ENCODE measurements at places on chromosomes 11 and 22.

GRCh38 chr11:27425814-27426213 lies 46.8 kb downstream of the LGR4 start:
- DNase-seq, result no peak

- DNase-seq, result no peak
Observed at GRCh38 chr11:111336582-111337256, 38.4 kb downstream of the POU2AF3 start.

GRCh38 chr11:31780078-31780477 lies 31.0 kb downstream of the PAX6 start:
- no peak for DNase-seq

GRCh38 chr22:35981900-35982299 lies 46.7 kb downstream of the RBFOX2 start:
- no peak for DNase-seq

DNA sequence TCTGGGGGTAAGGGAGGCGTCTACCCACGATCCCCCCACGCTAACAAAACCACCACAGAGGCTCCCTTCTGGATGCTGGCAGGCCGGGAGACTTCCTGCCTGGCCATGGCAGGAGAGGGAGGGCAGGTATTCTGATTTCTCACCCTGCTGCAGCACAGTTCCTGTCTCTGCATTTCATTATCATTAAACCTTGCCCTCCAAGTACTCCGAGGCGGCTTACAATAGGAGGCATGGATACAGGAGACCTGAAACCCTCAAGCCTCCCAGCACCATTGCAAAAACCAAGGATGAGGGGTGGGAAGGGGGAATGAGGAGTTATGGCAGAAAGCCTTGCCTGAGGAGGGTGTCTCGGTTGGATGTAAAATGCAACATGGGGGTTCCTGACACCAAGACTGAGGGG lies 44.1 kb upstream of the MN1 start:
- DNase-seq, result no peak

- peak; percentile 34 for DNase-seq
Observed at GRCh38 chr11:124865902-124866851, 945 bp downstream of the ROBO3 start.

GRCh38 chr22:38401336-38402084 lies 53.5 kb downstream of the KCNJ4 start:
- DNase-seq, result no peak

DNA sequence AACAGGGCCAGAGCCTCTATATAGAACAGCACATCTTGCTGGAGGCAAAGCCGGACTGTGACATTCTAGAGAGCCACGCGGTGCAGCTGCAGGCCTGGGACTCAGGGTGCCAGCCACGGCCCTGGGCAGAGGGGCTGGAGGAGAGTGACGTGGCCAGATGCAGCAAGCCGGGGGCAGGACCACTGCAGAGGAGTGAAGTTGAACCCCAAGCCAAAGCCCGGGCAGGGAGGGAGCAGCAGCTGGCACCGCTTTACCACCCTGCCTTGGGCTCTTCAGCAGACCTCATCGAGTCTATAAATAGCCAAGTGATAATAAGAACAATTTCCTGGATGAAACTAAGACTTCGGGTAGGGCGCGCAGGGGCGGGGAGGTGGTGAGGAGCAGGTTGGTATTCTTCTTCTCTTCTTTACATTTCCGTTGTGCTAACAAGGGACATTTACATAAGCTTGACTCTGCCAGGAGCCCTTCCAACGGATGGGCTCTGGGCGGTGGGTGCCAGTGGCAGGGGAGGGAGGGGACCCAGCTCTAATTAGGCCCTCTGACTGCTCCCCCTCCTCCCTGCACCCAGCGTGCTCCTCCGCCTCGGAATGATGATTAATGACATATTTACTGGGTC lies 110.2 kb downstream of the ST3GAL4 start:
- DNase-seq, result no peak

DNA sequence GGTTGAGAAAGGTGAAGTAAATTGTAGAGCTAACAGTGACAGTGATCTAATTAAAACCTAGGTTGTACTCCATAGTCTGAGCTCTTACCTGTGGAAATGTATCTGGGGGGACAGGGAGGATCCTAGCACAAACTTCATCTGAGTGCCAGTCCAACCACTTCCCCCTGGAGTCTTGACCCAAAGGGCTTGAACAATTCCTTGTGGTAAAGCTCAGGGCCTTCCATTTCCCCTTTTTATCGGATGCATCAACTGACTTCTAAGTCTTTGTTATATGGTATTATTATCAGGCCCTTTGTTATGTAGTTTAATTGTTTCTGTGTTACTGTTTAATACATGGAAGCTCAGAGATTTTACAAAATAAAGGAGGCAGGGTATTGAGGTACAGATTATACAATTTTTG lies 140.2 kb upstream of the SESN3 start:
- no peak for DNase-seq

GRCh38 chr11:87156970-87157369 lies 119.2 kb downstream of the TMEM135 start:
- DNase-seq, result no peak

DNA sequence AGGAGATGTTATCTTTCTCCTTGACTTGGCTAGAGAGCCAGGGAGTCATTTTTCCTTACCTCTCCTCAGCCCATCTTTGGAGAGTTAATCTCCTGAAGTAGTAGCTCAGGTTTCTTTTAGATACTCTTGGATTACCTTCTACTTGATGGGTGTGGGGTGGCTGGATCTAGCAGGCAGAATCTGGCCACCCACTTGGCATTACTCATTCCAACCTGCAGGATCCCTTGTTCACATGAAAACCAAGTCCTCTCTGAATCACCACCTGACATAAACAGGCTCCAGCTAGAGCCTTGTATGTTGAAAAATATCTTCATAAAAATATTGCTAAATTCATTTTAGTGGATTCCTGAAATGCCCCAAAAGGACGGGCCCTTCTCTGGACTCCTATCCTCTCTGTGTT lies 250.6 kb upstream of the PLET1 start:
- no peak for DNase-seq

DNA sequence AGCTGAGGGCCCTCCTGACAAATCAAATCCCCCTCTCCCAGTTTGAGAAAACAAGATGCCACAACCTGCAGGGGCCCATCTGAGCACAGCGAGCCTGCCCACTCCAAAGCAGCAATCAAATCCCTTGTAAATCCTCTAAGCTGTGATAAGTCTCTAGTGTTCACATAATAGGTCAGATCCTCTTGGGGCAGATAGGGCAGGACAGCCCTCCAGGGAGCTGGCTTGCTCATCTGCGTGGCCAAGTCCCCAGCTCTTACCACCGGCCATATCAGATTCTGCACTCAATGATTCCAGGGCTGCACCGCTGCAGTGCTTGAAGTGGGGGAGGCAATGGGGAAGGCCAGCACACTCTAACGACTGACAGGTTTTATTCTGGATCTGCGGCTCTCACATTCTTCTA lies 29.6 kb upstream of the FLI1 start:
- no peak for DNase-seq

GRCh38 chr22:33492210-33492651 lies 428.0 kb downstream of the LARGE1 start:
- no peak for DNase-seq

DNA sequence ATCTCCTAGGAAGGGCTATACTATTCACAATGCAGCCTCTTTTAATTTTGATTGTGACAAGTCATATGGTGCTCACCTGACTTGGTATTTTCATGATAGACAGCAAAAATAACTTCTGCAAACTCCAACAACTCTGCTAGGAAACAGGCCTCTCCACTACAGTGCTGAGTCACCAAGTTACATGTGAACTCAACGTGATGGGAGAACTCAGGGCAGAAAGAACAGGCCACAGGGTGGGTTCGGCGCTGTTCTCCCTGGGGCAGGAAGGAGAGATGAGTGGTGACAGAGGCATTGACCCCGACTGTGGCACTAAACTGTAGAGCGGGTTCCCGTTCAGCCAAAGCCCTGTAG lies 76.6 kb upstream of the UCP3 start:
- peak; percentile 14 for DNase-seq

DNA sequence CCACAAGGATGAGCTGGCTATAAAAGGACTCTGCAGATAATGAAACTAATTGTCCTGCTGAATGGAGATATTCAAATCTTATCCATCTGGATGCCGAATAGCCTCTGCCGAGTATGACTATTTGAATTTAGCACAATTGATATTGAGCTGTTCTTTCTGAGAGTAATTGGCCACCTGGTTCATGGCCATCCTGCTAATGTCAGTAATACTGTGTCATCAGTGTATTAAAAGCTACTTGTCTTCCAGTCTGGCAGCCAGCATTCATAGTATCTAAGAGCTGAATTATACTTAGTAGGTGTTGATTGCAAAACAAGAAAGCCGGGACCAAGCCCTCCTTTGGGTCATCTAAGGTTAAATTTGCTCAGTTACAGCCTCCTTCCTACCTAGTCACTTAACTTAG lies 310.7 kb upstream of the NCAM1 start:
- no peak for DNase-seq

DNA sequence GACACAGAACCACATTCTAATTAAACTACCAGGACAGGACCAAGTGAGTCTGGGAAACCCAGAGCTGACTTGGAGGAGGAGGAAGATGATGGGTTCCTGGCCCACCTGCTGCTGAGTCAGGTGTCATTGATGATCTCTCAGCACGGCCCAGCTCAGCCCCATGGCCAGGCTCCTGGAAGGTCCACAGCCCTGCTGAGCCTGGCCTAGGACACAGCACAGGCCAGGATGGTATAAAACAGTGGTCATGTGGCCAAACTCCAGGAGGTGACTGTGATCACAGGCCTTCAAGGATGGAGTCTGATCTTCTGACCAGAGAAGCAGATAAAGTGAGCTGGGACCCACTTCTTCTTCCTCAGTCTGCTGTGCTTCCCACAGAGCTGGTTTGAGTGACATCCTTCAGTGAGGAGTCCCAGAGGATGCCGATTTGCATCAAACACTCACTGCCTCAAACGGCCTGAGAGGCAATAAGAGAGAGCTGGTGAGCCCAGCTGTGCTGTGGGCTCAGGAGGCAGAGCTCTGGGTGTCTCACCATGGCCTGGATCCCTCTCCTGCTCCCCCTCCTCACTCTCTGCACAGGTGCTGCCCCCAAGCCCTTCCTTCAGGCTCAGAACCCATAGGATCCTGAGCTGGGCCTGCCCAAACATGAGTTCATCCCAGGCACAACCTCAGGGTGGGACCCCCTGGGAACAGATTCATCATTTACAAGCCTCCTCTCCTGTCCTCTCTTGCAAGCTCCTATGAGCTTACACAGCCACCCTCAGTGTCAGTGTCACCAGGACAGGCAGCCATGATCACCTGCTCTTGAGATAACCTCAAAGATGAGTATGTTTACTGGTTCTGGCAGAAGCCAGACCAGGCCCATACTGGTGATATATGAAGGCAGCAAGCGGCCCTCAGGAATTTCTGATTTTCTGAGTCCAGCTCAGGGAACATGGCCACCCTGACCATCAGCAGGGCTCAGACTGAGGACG lies 37.7 kb upstream of the IGLL5 start:
- no peak for DNase-seq

GRCh38 chr11:44226945-44227344 lies 83.0 kb downstream of the ALX4 start:
- no peak for DNase-seq

DNA sequence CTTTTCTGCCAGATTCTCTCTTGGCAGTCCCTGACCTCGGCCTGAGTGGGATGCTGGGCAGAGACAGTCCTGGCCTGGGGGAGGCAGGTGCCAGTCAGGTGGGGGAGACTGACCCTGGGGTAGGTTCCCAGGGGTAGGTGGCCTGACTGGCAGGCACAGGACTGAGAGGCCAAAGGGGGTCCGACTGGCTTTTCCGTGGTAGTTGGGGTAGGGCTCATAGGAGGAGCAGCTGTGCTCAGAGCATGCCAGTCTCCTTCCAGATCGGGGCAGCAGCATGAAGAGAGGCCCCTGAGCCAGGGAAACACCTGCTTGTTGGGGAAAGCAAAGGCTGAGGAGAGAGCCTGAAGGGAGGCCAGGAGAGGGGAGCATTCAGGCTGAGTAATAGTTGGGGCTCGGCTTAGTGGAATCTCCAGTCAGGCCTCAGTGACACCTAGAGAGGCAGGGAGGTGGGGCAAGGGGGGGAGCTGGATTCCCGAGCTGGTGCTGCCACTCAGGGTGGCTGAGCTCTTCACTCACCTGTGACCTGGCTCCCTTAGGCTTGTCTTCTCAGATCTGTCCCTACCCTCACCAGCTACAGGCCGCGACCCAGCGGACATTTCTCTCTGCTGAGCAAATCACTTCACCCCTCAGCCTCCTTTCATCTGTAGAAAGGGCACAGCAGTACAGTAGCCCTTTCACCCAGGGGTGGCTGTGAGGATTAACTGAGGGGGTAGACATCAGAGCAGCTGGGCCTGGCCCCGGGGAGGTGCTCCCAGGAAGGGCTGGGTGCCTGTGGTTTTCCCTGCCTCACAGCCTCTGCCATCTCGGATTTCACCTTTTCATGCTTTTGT lies 26.2 kb downstream of the MCM5 start:
- no peak for DNase-seq

GRCh38 chr11:107174856-107175255 lies 156.6 kb upstream of the GUCY1A2 start:
- DNase-seq, result no peak

- no peak for DNase-seq
Observed at GRCh38 chr11:61580271-61580888, 496 bp downstream of the SYT7 start.

GRCh38 chr22:20141186-20142077 lies 9.4 kb downstream of the CCDC188 start:
- DNase-seq, result no peak

- no peak for DNase-seq
Observed at GRCh38 chr11:100675115-100675650, 11.9 kb upstream of the ARHGAP42 start.

- DNase-seq, result no peak
Observed at GRCh38 chr22:31044262-31044861, 36.8 kb upstream of the SMTN start.

- no peak for DNase-seq
Observed at GRCh38 chr11:71238941-71239340, 13.4 kb downstream of the SHANK2 start.

- DNase-seq, result no peak
Observed at GRCh38 chr11:57379732-57380131, 1.2 kb downstream of the PRG3 start.

- DNase-seq, result no peak
Observed at GRCh38 chr11:20770414-20770946, 101.1 kb downstream of the NELL1 start.

- no peak for DNase-seq
Observed at GRCh38 chr11:72037554-72038311, 39.0 kb downstream of the IL18BP start.

DNA sequence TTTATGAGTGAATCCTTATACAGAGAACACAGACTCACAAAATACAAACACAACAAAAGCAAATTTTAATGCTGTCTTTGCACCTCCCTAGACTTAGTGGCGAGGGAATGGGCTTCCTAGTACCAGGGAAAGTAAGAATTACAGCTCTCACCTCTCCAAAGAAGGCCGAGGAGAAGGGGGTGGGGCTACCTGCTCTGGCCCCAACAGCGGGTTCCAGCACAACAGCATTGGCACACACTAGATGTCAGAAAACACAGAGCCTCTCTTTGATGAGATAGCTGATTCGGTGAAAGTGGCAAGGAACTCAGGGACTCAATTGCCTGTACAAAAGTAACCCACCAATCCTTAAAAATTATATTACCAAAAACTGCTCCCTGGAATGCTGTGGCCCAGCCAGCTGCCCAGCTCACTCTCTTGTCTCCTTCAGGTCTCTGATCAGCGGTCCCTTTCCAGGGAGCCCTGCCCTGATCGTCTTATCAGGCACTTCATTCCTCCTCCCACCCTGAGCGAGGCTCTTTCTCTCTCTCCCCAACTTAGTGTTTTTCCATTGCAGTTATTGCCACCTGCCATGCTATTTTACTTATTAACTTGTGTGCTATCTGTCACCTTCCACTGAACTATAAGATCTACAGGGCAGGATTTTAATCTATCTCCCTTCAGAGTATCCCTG lies 30.7 kb downstream of the SPON1 start:
- no peak for DNase-seq

All from midbrain (tissue), 1 donor.